Aorta (tissue), 5 donors: ENCODE measurements at places on chromosomes 4 and X. TPM values are rescaled to one million over a fixed set of nuclear protein-coding genes. Genes with fewer than 3 reads are reported as not detected.

Gene CCNQ
- 13.6 TPM for total RNA-seq

Gene GYG2
- total RNA-seq: 0.84 TPM

Gene FAT1
- total RNA-seq: 95.3 TPM

Gene ZNF732
- total RNA-seq: 0.16 TPM

Gene SRD5A3
- total RNA-seq: 8.4 TPM

Gene TLR7
- 6.4 TPM for total RNA-seq

Gene FGFBP2
- 0.84 TPM for total RNA-seq

Gene MAGED2
- total RNA-seq: 161 TPM

Gene AKAP4
- not detected for total RNA-seq

Gene ATP1B4
- not detected for total RNA-seq

Gene UGT2B10
- total RNA-seq: not detected

Gene ADH1C
- total RNA-seq: 11.7 TPM

Gene CWH43
- total RNA-seq: not detected

Gene PDE6B
- 1.9 TPM for total RNA-seq

Gene TKTL2
- total RNA-seq: not detected

Gene USP26
- total RNA-seq: not detected

Gene SYTL4
- 14.4 TPM for total RNA-seq

Gene CNGA1
- 1.6 TPM for total RNA-seq

Gene BCOR
- 22.6 TPM for total RNA-seq

Gene FOXR2
- not detected for total RNA-seq

Gene TLR2
- 49.9 TPM for total RNA-seq

Gene IL2
- total RNA-seq: not detected

Gene RBMXL3
- total RNA-seq: not detected

Gene UBA6
- 43.4 TPM for total RNA-seq

Gene POU3F4
- total RNA-seq: 0.09 TPM

Gene PCDH10
- 15.1 TPM for total RNA-seq

Gene RNF150
- total RNA-seq: 18.4 TPM

Gene PGRMC2
- total RNA-seq: 74.8 TPM
